ENCODE measurements at places on chromosomes 4 and X. TPM values are rescaled to one million over a fixed set of nuclear protein-coding genes. Genes with fewer than 3 reads are reported as not detected.

Gene ABCG2
- 0.56 TPM for total RNA-seq

DNA sequence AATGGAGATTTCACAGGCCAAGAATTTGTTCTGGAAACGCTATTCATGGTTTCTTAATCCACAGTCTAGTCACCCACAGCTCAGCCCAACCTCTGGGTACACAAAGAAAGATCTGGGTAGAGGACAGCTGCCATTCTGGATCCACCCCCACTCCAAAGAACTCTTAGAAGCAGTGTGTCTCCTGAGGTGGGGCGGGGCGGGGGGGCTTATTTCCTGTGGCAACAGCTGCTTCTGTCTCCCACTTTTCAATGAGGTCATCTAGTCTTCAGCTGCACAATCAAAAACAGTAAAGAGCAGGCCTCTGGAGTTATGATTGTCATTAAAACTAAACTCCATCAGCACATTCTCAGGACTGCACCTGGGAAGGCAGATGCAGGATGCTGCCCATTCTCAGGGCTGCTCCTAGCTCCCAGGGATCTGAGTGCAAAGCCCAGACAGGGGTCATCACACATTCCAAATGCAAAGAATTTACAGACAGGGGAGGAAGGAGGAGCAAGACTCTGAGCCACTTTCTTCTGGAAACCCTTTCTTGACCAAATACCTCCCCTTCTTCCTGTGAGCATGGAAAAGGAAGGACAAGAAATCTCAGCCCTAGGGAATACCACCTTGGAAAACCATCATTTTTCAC is 207.3 kb downstream of the HS6ST2 start:
- no peak for DNase-seq

GRCh38 chr4:113083346-113083745 is 33.9 kb downstream of the ANK2 start:
- DNase-seq: no peak

GRCh38 chrX:103656617-103657016 is 27.8 kb downstream of the TCEAL1 start:
- DNase-seq: no peak

DNA sequence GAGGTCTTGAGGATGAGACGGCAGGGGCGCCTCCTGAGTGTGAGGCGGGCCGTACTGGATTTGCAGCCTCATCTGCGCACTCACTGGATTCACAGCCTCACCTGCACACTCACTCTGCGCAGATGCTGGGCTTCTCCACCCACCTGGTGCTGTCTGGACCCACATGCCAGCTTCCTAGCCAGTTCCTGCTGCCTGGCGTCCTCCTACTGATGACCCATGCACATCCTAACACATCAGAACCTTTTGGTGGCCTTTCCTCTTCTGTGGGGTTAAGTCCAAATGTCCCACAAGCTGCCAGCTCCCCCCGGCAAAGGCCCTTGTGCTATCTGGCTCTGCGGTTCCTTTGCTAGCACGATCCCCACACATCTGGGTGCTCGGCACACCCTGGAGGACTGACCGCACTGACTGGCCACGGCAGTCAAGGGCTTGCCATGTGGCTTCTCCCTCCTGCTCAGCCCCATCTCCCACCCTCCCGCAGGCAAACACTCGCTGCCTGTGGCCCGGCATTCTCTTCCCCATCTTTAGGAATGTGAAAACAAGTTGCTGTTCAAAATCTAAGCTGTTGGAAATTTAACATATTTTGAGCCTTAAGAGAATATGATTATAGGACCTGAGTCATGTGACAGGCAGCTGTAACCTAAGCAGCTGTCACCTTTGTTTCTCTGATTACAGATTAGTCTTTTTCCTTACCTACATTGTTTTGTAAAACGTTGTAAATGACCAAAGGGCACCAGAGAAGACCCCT is 39.4 kb upstream of the AFAP1 start:
- DNase-seq: no peak

All from activated CD4-positive, alpha-beta T cell treated with anti-CD3 and anti-CD28 coated beads, Interleukin-2, amount 10 ng/mL, durations not matched to agents 24 days and 14 days (primary cell).